ENCODE measurements at places on chromosomes 2 and 18. TPM values are rescaled to one million over a fixed set of nuclear protein-coding genes. Genes with fewer than 3 reads are reported as not detected.
A peak's percentile ranks its signal among the peaks of the same experiment; 100 is the strongest.

- no peak for DNase-seq
These were observed 8.3 kb upstream of the KLHL30 start for GRCh38 chr2:238130111-238130695.

MYO3B gene
- 0.68 TPM for total RNA-seq

DNA sequence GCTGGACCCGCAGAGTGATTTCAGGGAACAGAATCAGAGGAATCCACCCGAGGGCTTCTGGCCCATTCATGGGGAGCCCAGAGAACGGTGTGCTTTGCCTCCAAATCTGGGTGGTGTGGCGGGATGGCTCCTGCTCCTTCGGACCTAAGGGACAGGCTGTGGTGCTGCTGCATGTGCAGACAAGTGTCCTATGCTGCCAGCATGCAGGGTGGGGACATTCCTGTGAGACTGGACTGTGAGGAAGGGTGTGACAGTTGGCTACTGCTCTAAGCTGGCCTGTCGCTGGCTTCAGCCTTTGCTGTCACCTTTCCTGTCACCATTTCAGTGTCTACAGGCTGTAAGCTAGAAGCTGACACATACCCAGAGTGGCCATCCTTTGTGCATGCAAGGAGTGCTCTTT is 2.9 kb upstream of the SLC4A3 start:
- no peak for DNase-seq

NCK2 gene
- total RNA-seq = 43.0 TPM

SLC35F5 gene
- total RNA-seq = 42.0 TPM

IL36RN gene
- total RNA-seq = not detected

DNA sequence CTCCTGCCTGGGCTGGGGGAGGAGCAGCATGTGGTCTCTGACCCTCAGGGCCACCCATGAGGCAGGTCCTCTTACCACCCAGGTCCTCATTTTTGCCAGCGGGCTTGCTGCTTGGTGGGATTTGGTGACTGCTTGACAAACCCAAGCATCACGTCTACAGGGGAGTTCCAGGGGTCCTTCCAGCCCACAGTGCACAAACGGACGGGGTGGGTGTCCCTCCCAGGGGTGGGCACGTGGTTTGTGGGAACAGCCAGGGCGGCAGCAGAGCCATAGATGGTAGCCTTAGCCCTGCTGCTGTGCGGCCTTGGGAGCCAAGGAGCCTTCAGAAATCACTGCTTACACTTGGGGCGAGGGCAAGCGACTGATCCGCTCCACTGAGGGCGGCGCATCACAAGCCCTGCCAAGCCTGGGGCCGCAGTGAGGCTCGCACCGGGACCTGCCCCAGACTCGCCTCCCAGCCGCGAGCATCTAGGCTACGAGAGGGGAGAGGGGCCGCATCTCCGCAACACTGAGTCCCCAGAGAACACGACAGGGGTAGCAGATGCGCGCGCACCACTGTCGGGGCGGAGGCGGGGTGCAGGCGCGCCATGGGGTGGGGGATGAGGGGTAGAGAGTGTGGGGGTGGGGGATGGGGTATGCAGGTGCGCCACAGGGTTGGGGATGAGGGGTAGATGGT is 36.9 kb downstream of the SNED1 start:
- peak; percentile 79 for DNase-seq

DNA sequence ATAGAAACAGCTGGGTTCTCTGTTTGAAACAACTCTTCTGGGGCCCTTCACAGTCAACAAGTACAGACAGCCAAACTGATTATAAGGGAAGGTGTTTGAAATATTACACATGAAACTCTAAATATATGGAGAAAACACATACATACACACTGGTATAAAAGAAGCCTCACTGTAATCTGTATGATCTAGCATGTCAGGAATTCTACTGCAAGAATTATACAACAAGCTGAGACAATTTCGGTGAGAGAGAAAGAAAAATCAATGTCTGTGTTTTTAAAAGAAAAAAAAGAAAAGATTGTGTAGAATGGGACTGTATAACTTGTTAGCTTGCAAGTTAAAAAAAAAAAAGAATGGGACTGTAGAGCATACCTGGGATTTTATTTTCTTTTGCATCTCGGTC is 26.3 kb downstream of the IRS1 start:
- no peak for DNase-seq

TRIB2 gene
- 84.5 TPM for total RNA-seq

DNA sequence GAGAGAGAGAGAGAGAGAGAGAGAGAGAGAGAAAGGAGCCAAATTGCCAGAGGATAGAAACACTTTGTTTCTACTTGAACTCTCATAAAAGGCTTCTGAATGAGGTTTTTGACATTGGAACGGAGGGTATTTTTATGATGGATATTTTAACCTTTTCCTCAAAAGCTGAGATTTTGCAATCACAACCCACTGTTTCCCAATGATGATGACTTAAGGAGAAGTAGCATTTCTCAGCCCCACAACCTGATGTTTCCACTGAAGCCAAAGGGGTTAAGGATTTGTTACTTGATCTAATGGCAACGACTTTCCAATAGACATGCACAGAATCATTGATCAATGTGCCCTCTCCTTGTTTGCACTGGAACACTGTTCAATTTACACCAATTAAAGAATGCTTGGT is 67.1 kb upstream of the POU3F3 start:
- no peak for DNase-seq

Data from natural killer cell (primary cell).